Placental pericyte (primary cell): ENCODE measurements at places on chromosomes 4 and X. TPM values are rescaled to one million over a fixed set of nuclear protein-coding genes. Genes with fewer than 3 reads are reported as not detected.

HSD17B13 gene
- 0.14 and 0.22 TPM in 2 replicates for total RNA-seq

ENAM gene
- 0.14 TPM in 1 of 2 replicates, not detected in the other for total RNA-seq

SPANXC gene
- total RNA-seq: not detected in 2 replicates

MAD2L1 gene
- 0.88 and 42.8 TPM in 2 replicates for total RNA-seq

PYURF gene
- 40.7 and 53.5 TPM in 2 replicates for total RNA-seq

PDCL2 gene
- not detected in 2 replicates for total RNA-seq

IQCM gene
- total RNA-seq: not detected in 2 replicates

SPATA4 gene
- total RNA-seq: 0.29 and 0.44 TPM in 2 replicates

SSX1 gene
- not detected in 2 replicates for total RNA-seq

BMPR1B gene
- under 0.01 and 0.72 TPM in 2 replicates for total RNA-seq

TMPRSS11F gene
- not detected in 2 replicates for total RNA-seq

SMIM20 gene
- 15.0 and 17.3 TPM in 2 replicates for total RNA-seq

L1CAM gene
- 0.88 and 18.2 TPM in 2 replicates for total RNA-seq

PABPC1L2A gene
- not detected in 2 replicates for total RNA-seq

RASL11B gene
- 0.66 TPM in 1 of 2 replicates, not detected in the other for total RNA-seq

CDKL2 gene
- total RNA-seq: 0.29 and 0.88 TPM in 2 replicates

AMTN gene
- total RNA-seq: 0.43 TPM in 1 of 2 replicates, not detected in the other

ARAP2 gene
- under 0.01 and 3.0 TPM in 2 replicates for total RNA-seq

PITX2 gene
- total RNA-seq: 36.1 and 62.2 TPM in 2 replicates

SPATA18 gene
- total RNA-seq: 19.9 and 24.5 TPM in 2 replicates

BCLAF3 gene
- 3.6 and 5.5 TPM in 2 replicates for total RNA-seq

C4orf50 gene
- not detected in 2 replicates for total RNA-seq

IL1RAPL1 gene
- total RNA-seq: 0.88 and 2.9 TPM in 2 replicates

WNK3 gene
- total RNA-seq: 0.22 and 0.29 TPM in 2 replicates

MND1 gene
- 2.0 and 5.7 TPM in 2 replicates for total RNA-seq

PPP4R3C gene
- total RNA-seq: not detected in 2 replicates

PLP1 gene
- not detected in 2 replicates for total RNA-seq

HTR2C gene
- total RNA-seq: 0.44 and 1.3 TPM in 2 replicates

ZDHHC15 gene
- total RNA-seq: under 0.01 TPM in 1 of 2 replicates, not detected in the other

YY2 gene
- total RNA-seq: 2.1 and 3.5 TPM in 2 replicates

TKTL1 gene
- total RNA-seq: not detected in 2 replicates

DUSP21 gene
- total RNA-seq: not detected in 2 replicates

ENPP6 gene
- not detected in 2 replicates for total RNA-seq
